Right kidney (tissue), 9 donors: ENCODE measurements at places on chromosomes 4 and X.

DNA sequence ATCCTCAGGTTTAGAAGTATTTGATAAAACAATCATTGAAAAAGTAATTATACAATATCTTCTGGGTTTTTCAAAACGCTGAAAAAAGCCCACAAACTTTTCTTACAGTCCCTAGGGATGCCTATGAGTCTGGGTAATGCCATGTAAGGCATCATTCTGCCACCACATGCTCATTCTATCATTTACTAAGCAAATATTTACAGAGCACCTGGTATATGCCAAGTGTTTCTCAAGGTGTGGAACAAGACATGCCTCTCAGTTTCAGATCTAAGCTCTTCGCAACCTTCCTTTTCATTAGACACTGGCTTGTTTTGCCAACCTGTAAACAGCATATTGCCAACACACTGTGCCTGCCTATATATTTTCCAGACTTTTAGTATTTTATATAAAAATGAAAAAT lies 17.7 kb downstream of the MID1 start:
- DNase-seq = no peak

DNA sequence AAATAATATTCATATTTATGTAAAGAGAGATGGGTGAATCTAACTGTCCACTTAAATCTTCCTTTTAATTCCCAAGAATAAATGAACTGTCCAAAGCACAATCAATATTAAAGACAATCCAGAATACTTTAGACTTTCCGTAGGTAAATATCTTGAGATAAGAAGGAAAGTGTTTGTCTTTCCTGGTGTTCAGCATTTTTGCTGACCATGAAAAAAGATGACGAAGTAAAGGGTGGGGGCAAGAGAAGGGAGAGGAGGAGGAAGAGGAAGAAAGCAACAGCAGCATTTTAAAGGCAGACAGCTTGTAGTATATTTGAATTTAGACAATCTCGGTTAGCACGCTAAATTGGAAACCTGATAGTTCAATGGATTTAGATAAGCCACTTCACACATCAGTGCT lies 498.2 kb downstream of the KCNIP4 start:
- DNase-seq = no peak

DNA sequence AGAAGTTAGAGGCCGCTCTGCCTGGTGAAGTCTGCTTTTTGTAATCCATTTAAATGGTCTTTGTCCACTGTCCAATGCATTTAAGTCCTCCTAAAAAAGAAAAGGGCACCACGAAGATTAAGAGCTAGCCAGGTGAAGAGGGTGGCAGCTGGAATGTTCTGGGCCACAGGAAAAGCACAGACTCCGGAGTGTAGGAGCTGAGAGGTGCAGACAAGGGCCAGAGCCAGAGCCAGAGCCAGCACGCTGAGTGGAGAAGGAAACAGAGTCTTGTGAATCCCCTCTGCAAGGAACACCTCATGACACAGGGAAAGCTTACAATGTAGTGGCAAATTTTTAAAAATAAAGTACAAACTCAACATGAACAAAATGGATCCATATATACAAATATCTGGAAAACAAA lies 83.6 kb downstream of the TSPAN5 start:
- DNase-seq = no peak

DNA sequence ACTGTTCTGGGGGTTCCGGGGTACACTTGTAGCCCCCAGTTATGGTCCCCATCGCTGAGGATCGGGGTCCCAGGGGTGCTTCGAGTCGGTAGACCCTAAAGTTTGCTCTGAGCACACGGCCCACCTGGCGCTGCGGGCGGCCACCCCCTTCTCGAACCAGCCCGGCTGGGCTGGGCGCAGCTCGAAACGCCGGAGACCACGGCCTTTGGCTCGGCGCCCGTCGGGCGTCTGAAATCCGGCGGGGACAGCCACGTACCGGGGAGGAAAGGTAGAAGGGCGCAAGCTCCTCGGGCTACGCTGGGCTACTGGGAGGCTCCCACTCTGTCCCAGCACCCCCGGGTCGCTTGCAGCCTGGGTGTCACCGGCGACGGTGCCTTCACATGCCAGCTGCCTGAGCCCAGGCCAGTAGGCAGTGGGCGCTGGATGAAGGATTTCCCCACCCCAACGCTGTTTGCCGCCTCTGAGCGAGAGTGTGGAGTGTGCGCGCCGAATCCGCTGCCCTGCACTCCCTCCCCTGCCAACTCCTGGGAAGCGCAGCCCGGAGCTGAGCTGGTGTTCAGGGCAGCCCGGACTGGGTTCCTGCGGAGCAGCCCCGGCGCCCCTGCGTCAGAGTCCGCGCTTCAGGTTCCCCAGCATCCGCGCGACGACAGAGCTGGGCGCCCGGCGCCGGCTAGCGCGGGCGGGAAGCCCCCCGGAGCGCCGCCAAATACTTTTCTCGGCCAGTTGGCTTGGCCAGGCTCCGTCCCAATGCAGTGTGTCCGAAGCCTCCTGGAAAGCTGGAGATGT lies 637 bp downstream of the MAMLD1 start:
- DNase-seq = peak; percentile 63

GRCh38 chr4:91114386-91114785 lies 987.2 kb downstream of the CCSER1 start:
- DNase-seq = no peak

DNA sequence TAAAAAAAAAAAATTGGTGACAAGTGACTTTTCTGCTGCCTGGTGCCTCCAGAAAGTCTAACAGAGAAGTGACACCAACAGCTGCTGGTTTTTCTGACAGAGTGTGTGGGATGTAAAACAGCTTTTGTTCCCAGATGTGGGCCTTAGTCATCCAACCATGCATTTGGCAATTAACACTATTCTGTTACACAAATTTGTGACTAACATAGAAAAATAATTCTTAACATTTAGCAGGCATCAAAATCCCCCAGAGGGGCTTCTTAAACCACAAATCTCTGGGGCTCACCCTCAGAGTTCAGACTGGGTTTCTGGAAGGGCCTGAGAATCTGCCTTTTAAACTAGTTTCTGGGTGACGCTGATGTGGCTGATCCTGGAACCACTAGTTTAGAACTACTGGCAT lies 100.5 kb upstream of the PCDH7 start:
- no peak for DNase-seq

DNA sequence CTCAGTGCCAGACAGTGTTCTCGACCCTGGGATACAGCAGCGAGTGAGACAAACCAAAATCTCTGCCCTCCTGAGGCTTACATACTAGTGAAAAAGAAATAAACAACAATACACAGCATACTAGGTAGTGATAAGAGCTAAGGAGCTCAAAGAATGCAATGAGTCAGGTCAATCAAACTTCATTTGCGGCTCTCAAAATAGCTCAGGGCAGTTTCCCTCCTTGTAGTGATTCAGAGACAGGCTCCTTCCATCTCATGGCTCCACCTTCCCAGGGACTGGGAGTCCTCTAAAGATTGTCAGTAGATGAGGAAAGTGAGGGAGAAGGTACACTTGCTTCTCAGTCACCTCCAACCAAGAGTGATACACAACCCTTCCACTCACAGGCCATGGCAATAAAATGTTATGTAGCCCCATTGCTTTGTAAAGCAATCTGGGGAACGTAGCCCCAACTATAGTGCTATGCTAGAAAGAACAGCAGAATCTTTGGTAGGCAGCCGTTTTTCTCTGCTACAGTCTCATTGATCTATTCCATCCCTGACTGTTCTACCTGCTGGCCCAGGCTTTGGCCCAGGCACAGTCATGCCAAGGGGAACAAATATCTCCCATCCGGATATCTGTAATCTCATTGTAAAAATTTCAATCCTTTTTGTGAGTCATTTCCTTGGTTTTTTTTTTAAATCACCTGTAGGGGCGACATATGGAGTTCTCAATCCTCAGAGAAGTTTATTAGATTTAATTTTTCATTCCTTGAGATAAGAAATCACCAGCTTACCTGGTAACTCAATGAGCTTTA lies 183.1 kb upstream of the S100G start:
- no peak for DNase-seq

DNA sequence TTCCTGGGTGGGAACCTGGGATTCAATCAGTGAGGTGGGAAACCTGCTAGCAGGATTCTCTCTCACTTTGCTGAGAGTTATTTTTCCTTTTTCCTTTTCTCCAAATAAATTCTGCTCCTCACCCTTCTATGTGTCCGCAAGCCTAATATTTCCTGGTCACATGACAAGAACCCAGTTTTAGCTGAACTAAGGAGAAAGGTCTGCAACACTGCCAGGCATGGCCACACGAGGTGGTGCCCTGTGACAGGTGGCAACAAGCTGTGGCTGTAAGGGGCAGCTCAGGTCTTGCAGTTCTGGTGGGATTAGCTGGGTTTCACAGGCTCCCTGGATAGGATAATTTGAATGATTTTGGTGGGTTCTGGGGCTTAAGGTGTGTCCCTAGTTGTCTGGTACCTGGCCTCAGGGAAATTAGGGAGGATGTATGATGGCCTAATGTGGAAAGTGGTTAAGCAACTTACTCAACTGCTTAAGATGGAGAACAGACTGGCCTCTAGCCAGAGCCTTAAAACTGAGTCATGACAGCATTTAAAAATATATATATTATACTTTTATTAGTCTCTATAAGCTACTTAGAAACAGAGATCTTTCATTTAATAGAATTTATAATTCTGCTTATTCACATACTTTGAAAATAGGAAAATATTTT lies 215.0 kb downstream of the IL15 start:
- DNase-seq = no peak

- no peak for DNase-seq
Measured at GRCh38 chr4:39873823-39874222, 103.9 kb downstream of the PDS5A start.

DNA sequence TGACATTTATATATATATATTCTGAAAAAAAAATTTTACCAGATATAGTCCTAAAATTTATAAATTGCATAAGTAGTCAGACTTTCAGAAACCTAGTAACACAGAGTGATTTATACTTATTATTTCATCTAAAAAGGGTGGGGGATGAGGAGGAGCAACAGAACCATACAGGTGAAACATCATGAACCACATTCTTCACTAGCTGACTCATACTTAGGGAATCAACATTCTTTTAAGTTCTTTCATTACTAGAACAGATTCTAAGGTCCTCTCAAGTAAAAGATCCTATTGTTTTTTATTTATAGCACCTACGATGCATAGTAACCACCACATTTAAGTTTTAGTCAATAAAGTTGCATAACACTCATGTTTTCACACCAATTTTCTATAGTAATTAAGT lies 166.1 kb downstream of the LRBA start:
- no peak for DNase-seq

- no peak for DNase-seq
Measured at GRCh38 chrX:110965409-110966090, 130.4 kb upstream of the PAK3 start.

GRCh38 chr4:71383984-71384383 lies 45.2 kb downstream of the SLC4A4 start:
- DNase-seq = no peak

- DNase-seq = no peak
Measured at GRCh38 chr4:8780086-8780485, 91.6 kb downstream of the HMX1 start.

GRCh38 chrX:17591741-17592110 lies 145.6 kb upstream of the SCML1 start:
- DNase-seq = no peak

DNA sequence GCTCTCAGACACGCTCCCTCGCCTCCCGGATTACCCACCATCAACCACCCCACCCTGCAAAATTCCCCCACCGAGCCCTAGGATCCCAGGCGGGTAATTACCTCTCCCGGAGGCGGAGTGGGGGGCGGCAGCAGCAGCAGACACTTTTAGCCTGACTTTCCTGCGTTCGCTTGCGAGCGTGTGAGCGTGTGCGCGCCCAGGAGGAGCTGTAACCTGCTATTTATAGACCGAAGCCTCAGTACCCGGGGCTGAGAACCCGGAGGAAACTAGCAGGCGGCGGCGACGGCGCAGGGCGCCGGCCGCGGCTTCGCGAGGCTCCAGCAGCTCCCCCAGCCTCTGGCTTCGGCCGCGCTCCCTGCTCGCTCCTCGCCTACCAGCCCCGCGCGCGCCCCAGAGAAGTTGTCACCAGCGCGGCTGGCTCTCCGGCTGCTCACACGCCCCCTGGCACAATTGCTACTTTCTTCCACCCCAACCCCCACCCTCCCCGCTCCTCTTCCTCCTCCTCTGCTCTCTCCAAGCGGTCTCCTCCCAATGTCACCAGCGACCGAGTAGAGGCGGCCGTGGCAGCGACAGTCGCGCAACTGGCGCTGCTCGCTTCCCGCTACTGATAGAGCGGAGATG lies at the start of gene INPP4B:
TSS of gene INPP4B (minus strand) at position 194 of the 621 bp plus-strand sequence.
- DNase-seq = peak; percentile 76

DNA sequence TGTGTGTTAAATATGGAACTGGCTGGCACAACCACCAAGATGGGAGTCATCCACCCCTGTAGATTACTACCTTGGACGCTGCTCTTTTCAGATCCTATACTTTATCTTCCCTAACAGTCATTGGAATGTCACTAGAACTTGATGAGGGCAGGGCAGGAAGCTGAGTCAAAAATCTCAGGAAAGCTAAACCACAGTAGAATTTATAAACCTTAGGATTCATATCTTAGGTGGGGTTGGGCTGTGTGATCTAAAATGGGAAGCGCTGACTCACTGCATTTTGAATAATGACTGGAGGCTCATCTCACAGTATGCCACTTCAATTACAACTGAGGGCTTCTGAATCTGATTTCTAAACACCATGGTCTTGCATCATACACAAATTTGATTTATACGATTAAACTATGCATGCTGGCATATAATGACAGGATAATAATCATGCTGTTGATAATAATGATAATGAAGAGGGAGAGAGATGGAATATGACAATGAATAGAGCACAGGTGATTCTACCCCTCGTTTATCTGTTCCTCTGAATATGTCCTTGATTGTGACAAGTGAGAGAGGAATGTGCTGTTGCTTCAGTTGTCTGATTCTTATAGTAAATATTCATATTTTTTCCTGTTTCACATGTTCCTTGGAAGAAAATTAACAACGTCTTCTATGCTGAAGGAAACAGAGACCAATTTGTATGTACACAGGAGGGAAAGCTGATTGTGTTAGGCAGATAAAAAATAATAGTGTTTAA lies 270.3 kb upstream of the HS3ST1 start:
- DNase-seq = no peak

DNA sequence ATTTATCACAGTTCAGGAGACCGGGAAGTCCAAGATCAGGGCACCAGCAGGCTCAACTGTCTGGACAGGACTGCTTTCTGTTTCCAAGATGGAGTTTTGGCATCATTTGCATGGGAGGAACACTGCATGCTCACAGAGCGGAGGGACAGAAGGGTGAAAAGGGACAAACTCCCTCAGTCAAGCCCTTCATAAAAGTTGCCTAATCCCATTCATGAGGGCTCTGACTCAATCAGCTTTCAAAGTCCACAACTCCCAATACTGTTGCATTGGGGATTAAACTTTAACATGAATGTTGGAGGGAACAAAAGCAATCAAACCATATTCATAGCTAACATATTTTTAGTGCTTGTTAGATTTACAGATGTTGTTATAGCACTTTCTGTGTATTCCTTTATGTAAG lies 158.9 kb upstream of the MAD2L1 start:
- no peak for DNase-seq

- peak; percentile 44 for DNase-seq
Measured at GRCh38 chr4:57191523-57192034, 81.4 kb upstream of the IGFBP7 start.

DNA sequence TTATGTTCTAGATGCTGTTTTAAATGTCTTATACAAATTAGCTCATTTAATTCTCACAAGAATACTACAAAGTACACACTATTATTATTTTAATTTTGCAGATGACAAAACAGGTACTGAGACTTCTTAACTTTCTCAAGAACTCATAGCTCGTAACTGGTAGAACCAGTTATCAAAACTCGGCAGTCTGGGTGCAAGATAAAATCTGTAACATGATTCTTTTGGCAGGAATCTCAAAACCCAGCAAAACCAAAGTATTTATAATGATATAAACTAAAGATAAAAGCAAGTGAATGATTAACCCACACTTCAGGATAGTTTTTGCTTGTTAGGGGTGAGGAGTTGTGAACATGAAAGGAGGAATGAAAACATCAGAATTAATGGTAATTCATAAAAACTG lies 27.6 kb downstream of the CLNK start:
- no peak for DNase-seq
